Ascending aorta (tissue), 2 donors: ENCODE measurements at places on chromosomes 16 and 17.
A peak's percentile ranks its signal among the peaks of the same experiment; 100 is the strongest.

GRCh38 chr16:86472366-86472765 lies 38.0 kb upstream of the FOXF1 start:
- no peak overlapping the region for H3K27ac ChIP-seq
- DNase-seq, result no peak
- no peak overlapping the region for H3K4me3 ChIP-seq

DNA sequence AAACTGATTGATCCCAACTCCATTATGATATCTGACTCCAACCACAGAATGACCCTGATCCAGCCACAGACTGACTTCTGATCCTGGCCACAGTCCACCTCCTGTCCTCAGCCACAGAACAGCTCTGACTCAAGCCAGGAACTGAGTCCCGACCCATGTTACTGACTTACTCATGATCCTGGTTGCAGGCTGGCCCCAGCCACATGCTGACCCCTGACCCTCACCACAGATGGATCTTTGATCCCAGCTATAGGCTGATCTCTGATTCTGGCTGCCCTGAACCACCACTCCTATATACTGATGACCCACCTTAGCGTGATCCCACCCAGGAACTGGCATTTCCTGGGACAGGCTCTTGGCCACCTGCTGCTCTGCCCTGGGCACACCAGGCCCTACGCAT lies 32.2 kb upstream of the IL21R start:
- DNase-seq, result no peak
- H3K4me1 ChIP-seq, result no peaks in the 10 kb centered on the region
- no peak overlapping the region for H3K27ac ChIP-seq
- H3K4me3 ChIP-seq, result no peak overlapping the region
- H3K27me3 ChIP-seq, result no peaks in the 10 kb centered on the region
- H3K36me3 ChIP-seq, result no peaks in the 10 kb centered on the region

DNA sequence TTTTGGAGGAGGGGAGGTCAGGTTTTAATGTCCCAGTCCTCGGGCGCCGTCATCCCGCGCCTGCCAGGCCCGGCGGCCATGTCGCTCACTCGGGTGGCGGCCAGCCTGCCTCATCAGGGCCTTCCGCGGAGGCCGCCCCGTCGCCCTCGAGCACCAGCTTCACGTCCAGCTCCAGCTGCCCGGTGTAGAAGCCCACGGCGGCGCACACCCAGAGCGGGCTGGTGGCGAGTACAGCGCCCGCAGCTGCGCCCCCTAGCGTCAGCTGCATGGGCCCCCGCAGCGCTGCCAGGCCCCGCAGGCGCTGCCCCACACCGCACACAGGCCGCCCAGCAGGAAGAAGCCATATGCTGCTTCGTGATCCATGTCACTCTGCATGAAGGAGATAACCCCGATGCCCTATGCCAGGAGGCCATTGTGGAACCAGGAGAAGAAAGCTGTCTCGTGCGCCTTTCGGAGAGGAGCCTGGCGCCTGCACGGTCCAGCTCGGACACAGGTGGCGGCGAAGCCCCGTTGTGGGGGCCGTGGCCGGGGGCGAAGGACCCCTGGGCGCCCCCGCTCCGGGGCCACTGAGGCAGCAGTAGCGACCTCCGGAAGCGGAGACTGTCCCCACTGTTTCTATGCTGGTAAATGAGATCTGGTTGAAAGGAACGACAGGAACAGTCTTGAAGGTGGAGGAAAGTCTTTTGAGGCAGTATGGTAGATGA lies 9.6 kb downstream of the AP2B1 start:
- DNase-seq, result no peak
- H3K36me3 ChIP-seq, result peaks cover 38% of the 10 kb centered on the region
- H3K27ac ChIP-seq, result no peak overlapping the region
- H3K4me1 ChIP-seq, result no peaks in the 10 kb centered on the region
- H3K4me3 ChIP-seq, result no peak overlapping the region

GRCh38 chr17:74059479-74060240 lies 143.8 kb upstream of the RPL38 start:
- DNase-seq, result no peak
- no peaks in the 10 kb centered on the region for H3K36me3 ChIP-seq
- H3K4me3 ChIP-seq, result no peak overlapping the region
- H3K4me1 ChIP-seq, result no peaks in the 10 kb centered on the region
- no peak overlapping the region for H3K27ac ChIP-seq

DNA sequence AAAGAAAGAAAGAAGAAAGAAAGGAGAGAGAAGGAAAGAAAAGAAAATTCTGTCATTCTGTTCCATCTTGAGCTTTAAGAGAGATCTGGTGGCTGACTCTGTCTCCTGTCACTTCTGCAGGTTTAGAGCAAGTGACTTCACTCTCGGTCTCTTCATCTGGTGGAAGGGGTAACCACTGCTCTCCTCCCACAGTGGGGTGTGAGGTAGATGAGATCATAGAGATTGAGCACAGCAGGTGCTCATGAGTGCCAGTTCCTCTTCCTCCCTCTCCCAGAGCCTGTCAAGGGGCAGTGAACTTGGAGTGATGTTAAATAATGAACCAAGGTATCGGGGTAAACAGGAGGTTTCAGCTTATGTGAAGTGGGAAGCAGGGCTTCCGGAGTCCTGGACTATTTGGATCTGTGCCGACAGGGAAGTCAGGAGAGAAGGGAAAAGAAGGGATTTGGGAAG lies 47.7 kb downstream of the BEAN1 start:
- H3K27ac ChIP-seq, result no peak overlapping the region
- H3K36me3 ChIP-seq, result no peaks in the 10 kb centered on the region
- no peaks in the 10 kb centered on the region for H3K4me1 ChIP-seq
- no peaks in the 10 kb centered on the region for H3K27me3 ChIP-seq
- H3K4me3 ChIP-seq, result no peak overlapping the region
- DNase-seq, result no peak

DNA sequence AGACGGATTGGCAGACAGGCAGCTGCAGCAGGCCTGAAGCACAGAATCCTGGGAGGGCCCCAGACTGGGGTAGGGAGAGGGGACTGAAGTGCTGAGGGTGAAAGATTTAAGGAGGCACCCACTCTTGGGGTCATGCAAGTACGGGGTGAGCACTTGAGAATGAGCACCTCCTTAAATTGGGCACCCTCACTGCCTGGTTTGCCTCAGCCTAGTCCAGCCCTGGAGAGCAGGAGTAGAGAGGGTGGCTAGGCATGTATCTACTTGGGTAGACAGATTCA lies 154.1 kb upstream of the CDC42EP4 start:
- no peaks in the 10 kb centered on the region for H3K4me1 ChIP-seq
- H3K4me3 ChIP-seq, result no peak overlapping the region
- DNase-seq, result no peak
- no peaks in the 10 kb centered on the region for H3K36me3 ChIP-seq
- H3K27me3 ChIP-seq, result no peaks in the 10 kb centered on the region
- H3K27ac ChIP-seq, result no peak overlapping the region

GRCh38 chr17:48990882-48991357 lies 6.3 kb upstream of the IGF2BP1 start:
- H3K36me3 ChIP-seq, result no peaks in the 10 kb centered on the region
- H3K27ac ChIP-seq, result no peak overlapping the region
- no peak overlapping the region for H3K4me3 ChIP-seq
- H3K27me3 ChIP-seq, result peaks cover 19% of the 10 kb centered on the region
- no peak for DNase-seq
- H3K4me1 ChIP-seq, result peaks cover 3% of the 10 kb centered on the region

DNA sequence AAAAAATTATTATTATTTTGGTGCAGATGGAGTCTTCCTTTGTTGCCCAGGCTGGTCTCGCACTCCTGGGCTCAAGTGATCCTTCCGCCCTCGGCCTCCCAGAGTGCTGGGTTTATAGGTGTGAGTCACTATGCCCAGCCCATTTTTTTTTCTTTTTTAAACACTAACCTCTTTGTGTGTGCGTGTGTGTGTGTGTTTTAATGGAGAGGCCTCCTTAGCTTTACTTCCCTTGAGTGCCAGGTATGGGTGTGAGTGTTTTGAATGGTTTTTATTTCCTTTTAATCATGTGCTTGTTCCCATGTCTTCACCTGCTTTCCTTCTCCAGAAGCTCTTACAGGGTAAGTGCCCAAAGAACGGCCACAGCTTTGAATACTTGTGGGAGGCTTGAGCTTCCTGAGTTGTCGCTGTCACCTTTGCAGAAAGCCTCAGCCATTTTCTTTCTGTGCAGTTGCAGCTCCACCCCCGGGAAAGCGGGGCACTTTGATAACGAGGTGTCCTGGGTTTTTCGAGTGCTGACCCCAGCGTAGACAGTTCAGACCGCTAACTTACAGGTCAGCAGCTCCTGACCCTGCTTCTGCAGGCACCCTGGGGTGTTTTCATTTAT lies 22.6 kb downstream of the AKAP1 start:
- no peaks in the 10 kb centered on the region for H3K27me3 ChIP-seq
- H3K27ac ChIP-seq, result peak overlapping the region; percentile 90
- DNase-seq, result no peak
- peaks cover 31% of the 10 kb centered on the region for H3K36me3 ChIP-seq
- no peak overlapping the region for H3K4me3 ChIP-seq
- H3K4me1 ChIP-seq, result peaks cover 52% of the 10 kb centered on the region

GRCh38 chr16:85432606-85433005 lies 180.5 kb upstream of the GSE1 start:
- no peak overlapping the region for H3K4me3 ChIP-seq
- H3K27me3 ChIP-seq, result no peaks in the 10 kb centered on the region
- H3K4me1 ChIP-seq, result peaks cover 9% of the 10 kb centered on the region
- H3K36me3 ChIP-seq, result no peaks in the 10 kb centered on the region
- H3K27ac ChIP-seq, result no peak overlapping the region

DNA sequence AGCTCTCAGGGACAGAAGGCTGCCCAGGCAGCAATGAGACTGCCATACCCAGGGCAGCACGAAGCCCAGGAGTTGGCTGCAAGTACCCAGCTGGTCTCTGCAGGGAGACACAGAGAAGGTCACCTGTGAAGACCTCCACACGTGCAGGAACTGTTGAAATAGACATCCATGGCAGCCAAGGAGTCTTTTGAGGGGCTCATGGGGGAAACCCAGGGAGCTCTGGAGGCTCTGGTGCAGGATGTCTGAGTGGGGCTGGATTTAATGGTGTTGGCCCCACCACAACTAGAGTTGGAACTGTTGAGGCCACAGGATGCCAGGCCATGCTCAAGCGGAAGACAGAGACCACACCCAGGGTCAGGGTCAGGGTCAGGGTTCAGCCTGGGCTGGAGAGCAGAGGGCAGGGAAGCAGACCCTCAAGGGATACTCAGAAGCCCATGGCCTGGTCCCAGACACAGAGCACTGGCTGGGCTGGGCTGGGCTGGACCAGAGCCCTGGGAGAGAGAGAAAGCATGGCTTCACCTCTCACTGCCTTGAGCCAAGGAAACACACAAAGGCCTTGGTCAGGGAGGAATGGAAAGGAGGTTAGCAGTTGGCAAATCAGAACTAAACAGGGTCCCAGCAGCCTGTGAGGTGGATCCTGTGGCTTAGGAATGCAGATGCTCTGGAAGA lies 21.4 kb downstream of the PITPNM3 start:
- H3K27me3 ChIP-seq, result no peaks in the 10 kb centered on the region
- H3K27ac ChIP-seq, result no peak overlapping the region
- H3K36me3 ChIP-seq, result no peaks in the 10 kb centered on the region
- no peaks in the 10 kb centered on the region for H3K4me1 ChIP-seq
- no peak for DNase-seq
- H3K4me3 ChIP-seq, result no peak overlapping the region

DNA sequence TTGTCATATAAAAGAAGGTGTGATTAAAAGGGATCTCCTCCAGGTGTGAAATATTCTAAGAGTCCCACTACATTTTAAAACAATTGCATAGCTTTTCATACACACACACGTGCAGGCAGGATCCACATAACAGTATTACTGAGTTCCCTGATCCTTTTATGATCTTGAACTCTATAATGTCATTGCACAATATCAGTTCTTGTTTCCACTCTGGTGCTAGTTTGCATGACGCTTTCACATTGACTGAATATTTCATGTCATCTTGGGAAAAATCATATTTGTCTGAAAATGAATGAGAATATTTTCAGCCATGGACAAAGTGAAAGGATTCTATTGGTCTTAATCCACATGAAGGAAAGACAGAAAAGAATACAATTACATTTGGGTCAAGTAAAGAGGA lies 703.8 kb downstream of the CDH8 start:
- H3K4me1 ChIP-seq, result no peaks in the 10 kb centered on the region
- H3K27ac ChIP-seq, result no peak overlapping the region
- H3K36me3 ChIP-seq, result no peaks in the 10 kb centered on the region
- no peak for DNase-seq
- no peaks in the 10 kb centered on the region for H3K27me3 ChIP-seq

- no peaks in the 10 kb centered on the region for H3K27me3 ChIP-seq
- H3K36me3 ChIP-seq, result peaks cover 30% of the 10 kb centered on the region
- peak overlapping the region; percentile 60 for H3K4me3 ChIP-seq
Observed at GRCh38 chr16:1378804-1379303, 27.1 kb downstream of the GNPTG start.

DNA sequence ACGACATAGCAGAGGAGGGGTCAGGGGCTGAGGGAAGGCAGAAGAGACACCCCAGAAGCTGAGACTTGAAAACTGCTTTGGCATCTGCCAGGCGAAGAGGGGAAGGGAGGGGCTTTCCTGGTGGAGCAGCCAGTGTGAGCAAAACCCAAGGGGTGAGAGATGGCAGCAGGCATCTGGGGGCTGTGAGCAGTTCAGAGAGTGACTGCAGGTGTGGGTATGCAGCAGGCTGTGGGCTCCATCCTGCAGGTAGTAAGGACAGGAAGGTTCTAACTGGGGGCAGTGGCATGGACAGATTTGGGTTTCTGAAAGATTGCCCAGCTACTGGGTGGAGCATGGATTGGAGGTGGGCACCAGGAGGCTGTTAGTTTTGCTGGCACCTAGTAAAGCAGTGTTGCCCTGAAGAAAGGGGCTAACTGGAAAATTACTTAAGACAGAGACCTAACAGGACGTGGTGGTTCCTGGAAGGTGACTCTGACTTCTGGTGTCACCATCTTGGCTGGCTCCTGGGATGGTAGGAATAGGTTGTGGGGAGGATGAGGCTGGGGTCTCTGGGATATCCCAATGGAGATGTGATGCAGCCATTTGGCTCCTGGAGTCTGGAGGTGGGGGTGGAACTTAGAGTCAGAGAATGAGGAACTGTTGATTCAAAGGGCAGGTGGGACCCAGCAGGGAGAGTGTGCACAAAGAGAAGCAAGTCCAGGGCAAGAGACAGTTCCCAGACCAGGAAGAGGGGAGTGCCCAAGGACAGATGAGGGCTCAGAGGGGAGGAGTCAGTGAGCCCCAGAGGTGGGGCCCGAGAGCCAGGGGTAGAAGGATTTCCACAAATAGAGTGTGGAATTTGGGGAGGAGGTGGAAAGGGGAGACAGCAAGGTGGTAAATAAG lies 11.2 kb downstream of the BCL7C start:
- H3K4me3 ChIP-seq, result no peak overlapping the region
- no peaks in the 10 kb centered on the region for H3K27me3 ChIP-seq
- no peaks in the 10 kb centered on the region for H3K4me1 ChIP-seq
- peaks cover 41% of the 10 kb centered on the region for H3K36me3 ChIP-seq
- DNase-seq, result no peak
